BJ (cell line): ENCODE measurements at places on chromosomes 3 and 15.

DNA sequence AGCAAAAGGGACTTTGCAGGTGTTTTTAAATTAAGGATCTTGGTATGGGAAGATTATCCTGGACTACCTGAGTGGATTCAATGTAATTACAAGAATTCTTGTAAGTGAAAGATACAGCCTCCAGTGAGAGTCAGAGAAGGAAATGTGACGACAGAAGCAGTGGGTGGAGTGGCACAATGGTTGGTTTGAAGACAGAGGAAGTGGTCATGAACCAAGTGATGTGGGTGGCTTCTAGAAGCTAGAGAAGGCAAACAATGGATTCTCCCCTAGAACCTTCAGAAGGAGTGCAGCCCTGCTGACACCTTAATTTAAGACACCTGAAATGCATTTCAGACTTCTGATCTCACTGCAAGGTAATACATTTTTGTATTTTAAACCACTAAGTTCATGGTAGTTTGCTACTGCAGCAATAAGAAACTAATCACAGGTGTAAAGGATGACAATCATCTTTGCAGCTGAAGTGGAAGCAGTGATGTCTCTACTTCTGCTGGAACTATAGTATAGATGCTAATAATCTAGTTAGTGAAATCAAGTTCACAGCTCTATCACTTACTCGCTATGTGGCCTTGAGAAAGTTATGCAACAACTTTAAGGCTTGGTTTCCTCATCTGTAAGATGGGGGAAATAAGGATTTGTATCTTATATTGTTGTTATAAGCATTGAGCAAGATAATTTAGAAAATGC is 403.4 kb upstream of the SUCLG2 start:
- DNase-seq, result no peak

GRCh38 chr3:123971406-123971805 is 10.4 kb upstream of the CCDC14 start:
- DNase-seq, result no peak

GRCh38 chr3:121943431-121943830 is 49.2 kb downstream of the SLC15A2 start:
- DNase-seq, result no peak

DNA sequence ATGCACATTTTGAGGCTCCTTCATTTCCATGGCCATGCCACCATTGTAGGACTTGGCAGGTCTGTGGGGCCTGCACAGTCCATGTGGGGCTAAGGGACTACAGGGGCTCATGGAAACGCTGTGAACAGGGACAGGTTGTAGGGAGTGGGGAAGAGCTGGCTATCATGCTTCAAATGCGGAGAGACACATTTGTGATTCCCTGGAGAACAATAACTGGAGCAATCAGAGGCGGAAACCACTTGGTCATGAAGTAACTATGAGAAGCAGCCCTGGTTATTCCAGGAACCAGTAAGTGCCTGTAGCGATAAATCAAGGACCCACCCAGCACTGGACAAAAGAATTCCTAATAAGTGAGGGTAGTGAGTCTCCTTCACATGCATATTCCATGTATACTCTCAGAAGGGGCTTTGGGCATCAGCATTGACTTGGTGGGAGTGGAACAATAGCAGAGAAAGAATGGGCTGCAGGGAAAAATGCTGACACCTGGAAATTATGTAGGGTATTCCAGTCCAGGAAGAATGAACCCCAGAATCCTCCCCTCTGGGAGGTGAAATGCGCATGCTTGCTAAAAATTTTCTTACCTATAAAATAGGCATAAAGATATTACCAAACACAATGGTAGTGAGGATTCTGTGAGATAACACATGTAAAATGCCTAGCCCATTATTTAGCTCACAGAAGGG is 251.4 kb upstream of the ROPN1 start:
- no peak for DNase-seq

- DNase-seq, result no peak
Measured at GRCh38 chr3:133490468-133491351, 82.8 kb upstream of the CDV3 start.
